ENCODE measurements at places on chromosomes 1 and 21.

- DNase-seq: no peak
- H3K4me3 ChIP-seq: no peak overlapping the region
- H3K27ac ChIP-seq: peak overlapping the region; percentile 59
- no peaks in the 10 kb centered on the region for H3K4me1 ChIP-seq
- no peaks in the 10 kb centered on the region for H3K27me3 ChIP-seq
- H3K36me3 ChIP-seq: no peaks in the 10 kb centered on the region
Measured at GRCh38 chr1:27630859-27631491, 4.0 kb downstream of the FGR start.

- H3K4me1 ChIP-seq: no peaks in the 10 kb centered on the region
- H3K27me3 ChIP-seq: no peaks in the 10 kb centered on the region
- DNase-seq: no peak
- H3K36me3 ChIP-seq: peaks cover 51% of the 10 kb centered on the region
Measured at GRCh38 chr1:247096958-247097357, 7.2 kb downstream of the ZNF669 start.

DNA sequence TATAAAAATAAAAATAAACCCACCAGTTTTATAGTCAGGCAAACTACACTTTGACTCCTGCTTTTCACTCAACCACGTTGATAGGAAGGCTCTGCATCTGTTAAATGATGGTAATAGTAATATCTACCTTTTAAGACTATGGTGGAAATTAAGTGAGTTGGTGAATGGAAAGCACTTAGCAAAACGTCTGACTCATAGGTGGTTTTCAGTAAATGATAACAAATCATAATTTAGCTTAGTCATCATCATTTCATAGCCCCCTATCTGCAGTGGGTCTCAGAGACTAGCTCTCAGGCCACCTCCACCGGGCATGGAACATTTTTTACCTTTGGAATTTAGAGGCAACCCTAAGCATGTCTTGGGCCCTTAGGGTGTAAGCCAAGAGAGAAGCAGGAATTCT, 160.0 kb downstream of the PDE4B start:
- H3K4me1 ChIP-seq: no peaks in the 10 kb centered on the region
- H3K36me3 ChIP-seq: no peaks in the 10 kb centered on the region
- no peaks in the 10 kb centered on the region for H3K27me3 ChIP-seq
- no peak for DNase-seq
- no peak overlapping the region for H3K4me3 ChIP-seq
- H3K27ac ChIP-seq: no peak overlapping the region

GRCh38 chr1:176852124-176852523, 312.4 kb downstream of the ASTN1 start:
- no peaks in the 10 kb centered on the region for H3K27me3 ChIP-seq
- H3K4me1 ChIP-seq: no peaks in the 10 kb centered on the region
- no peaks in the 10 kb centered on the region for H3K36me3 ChIP-seq
- no peak overlapping the region for H3K27ac ChIP-seq

DNA sequence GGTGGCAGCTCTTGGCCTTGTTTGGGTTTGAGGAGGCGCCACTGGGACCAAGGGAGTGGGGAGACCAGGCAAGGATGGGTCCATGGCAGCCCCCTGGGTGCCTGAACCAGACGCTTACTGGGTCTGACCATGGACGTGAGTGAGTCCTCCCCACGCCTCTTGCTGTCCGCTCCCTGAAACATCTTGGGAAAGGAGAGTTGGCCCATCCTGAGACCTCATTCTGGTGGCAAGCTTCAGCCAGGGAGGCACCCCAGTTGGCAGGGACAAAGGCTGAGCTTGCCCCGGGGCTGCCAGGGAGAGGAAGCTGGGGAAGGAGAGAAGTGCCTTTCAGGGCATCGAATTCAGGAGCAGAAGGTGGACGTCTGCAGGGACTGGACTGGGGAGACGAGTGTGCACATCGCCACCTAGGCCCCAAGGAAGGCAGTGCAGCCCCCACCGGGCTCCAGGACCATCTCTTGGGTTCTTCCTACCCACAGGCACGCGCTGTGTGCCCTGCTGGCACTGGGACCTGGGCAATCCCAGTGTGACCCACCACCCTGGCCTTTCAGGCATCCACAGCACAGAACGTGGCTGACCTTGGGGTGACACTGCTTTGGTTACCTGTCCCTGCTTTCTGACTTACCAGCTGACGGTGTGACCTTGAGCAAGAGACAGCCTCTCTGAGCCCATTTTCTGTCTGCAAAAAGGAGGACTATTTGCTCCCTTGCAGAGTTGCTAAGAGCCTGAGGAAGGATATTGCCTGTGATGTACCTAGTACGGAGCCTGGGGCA, 132.9 kb upstream of the WNT4 start:
- no peak overlapping the region for H3K4me3 ChIP-seq
- H3K4me1 ChIP-seq: no peaks in the 10 kb centered on the region
- DNase-seq: no peak
- no peak overlapping the region for H3K27ac ChIP-seq

DNA sequence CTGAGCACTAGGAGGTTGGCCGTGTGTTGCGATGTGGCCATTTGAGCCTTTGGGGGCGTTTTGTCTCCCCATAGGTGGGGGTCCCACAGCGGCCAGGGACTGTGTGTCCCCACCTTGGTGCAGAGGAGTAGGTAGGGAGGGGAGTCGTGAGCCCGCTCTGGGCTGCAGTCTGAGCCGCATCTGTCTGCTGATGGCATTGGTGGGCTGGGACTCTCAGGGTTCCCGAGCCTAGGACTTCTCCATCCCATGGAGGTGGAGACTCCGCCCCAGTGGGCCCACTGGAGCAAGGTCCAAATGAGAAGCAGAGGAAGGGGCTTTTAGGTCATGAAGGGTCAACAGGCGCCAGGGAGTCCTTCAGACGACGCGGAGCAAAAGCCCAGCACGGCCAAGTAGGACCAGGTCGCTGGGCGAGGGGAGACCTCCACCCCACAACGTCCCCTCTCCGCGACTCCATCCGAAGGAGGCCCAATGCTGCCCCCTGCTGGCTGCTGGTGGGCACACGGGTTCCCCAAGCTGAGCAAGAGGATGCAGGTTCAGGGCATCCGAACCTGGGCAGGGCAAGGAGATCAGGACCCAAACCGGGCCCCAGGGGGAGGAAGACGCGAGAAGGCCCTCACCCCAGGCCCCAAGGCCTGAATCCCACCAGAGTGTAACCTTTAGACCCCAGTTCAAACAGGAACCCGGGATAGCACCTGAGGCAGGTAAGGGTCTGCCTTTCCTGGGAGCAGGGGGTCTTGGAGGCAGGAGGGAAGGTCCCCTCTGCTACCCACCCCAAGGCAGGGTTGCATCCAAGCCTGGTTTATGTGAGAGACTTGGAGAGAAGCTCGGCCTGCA, 14.9 kb downstream of the TTC34 start:
- DNase-seq: no peak
- H3K27me3 ChIP-seq: peaks cover 9% of the 10 kb centered on the region
- no peaks in the 10 kb centered on the region for H3K36me3 ChIP-seq
- H3K4me3 ChIP-seq: no peak overlapping the region

DNA sequence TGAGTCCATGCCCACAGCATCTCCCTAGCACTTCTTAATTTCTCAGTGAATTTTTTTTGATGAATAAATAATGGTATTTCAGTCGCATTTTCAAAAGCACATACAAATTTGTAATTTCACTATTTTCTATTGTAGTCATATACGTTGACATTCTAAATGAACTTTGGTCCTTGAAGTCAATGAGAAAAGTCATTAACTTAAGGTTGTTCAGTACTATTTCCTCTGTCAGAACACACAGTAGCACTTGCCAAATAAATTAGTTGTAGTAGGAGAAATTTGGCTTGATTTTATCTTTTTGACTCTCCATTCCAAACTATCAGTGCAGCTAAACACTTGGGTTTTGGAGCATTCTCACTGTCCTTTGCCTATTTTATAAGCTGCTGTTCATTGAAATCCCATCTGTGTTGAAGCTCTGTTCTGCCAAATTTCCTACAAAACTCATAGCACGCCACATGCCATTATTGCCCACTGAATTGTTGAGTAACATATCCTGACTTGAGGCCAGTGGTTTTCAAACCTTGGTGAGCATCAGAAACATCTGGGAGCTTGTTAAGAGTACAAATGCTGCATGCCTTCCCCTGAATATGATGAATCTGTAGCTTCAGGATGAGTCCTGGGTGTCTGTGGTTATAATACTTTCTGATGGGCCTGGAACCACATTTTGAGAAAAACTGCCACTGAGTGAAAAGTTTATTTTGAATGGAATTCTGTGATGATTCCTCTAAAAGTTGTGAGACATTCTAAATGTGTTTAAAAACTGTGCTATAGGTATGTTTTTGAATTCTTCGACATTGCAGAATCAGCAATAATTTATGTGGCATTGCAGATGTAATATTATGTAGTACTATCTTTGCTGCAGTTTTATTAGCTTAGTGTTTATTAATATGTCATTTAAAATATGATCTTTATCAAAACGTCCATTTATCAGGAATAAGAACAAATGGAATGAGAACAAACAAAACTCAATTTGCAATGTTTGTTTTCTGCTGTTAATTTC, 78.9 kb downstream of the DNM3 start:
- H3K4me3 ChIP-seq: no peak overlapping the region
- no peaks in the 10 kb centered on the region for H3K36me3 ChIP-seq
- DNase-seq: no peak
- H3K4me1 ChIP-seq: no peaks in the 10 kb centered on the region
